SJCRH30 (cell line): ENCODE measurements at places on chromosomes 5 and 9. TPM values are rescaled to one million over a fixed set of nuclear protein-coding genes. Genes with fewer than 3 reads are reported as not detected.

DNA sequence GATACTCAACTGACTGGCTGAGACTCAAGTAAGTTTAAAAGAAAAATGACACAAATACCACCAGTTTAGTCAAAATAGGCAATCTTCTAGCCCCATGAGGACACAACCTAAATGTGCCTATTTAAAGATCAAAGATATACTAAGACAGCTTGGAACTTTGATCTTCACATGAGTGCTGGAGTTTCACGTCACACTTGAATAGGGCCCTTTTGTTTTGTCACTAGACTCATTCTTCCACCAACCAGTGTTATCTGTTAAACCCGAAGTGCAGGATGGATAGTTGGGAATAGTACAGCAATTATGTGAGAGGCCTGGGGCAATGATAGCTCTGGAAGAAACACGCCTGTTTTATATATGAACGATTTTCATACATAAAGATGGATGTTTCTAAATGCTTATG is 792.8 kb upstream of the NUDT12 start:
- DNase-seq, result no peak

- no peak for DNase-seq
These were observed 11.0 kb upstream of the NANS start for GRCh38 chr9:98045234-98046179.

Gene GRXCR2
- total RNA-seq, result not detected in 2 replicates

Gene C5orf52
- total RNA-seq, result not detected in 2 replicates

GRCh38 chr5:141003031-141003430 is 36.8 kb downstream of the PCDHAC2 start:
- no peak for DNase-seq

Gene LCN1
- total RNA-seq, result not detected in 2 replicates

GRCh38 chr5:10124287-10124686 is 125.4 kb downstream of the ATPSCKMT start:
- no peak for DNase-seq
